ENCODE measurements at places on chromosomes 5 and 9. TPM values are rescaled to one million over a fixed set of nuclear protein-coding genes. Genes with fewer than 3 reads are reported as not detected.

Gene BAAT
- total RNA-seq: not detected

Gene ESM1
- not detected for total RNA-seq

Gene FABP6
- total RNA-seq: not detected

Gene OTP
- not detected for total RNA-seq

Gene ST8SIA4
- 29.0 TPM for total RNA-seq

Gene GPRIN1
- total RNA-seq: 14.0 TPM

Gene TMEM215
- not detected for total RNA-seq

Gene PCDH1
- 1.2 TPM for total RNA-seq

Gene PSD2
- not detected for total RNA-seq

Gene SCGB3A1
- not detected for total RNA-seq

Gene CDC20B
- not detected for total RNA-seq

Gene PCDHGA12
- total RNA-seq: 0.14 TPM

Gene SLC30A5
- total RNA-seq: 45.8 TPM

Gene GDNF
- not detected for total RNA-seq

Gene ELAVL2
- 35.2 TPM for total RNA-seq

Gene IL7R
- total RNA-seq: 10.6 TPM

Gene TMEM250
- 12.5 TPM for total RNA-seq

Gene DBH
- total RNA-seq: not detected

Gene ANKRD31
- 0.33 TPM for total RNA-seq

Gene PCDHGB7
- 1.4 TPM for total RNA-seq

Gene CD274
- 0.95 TPM for total RNA-seq

Gene NUTM2F
- total RNA-seq: not detected

All from H4 (cell line).